ENCODE measurements at places on chromosomes 4 and X. TPM values are rescaled to one million over a fixed set of nuclear protein-coding genes. Genes with fewer than 3 reads are reported as not detected.

TMSB15A gene
- not detected for total RNA-seq

HPSE gene
- 4.8 TPM for total RNA-seq

ANAPC4 gene
- total RNA-seq, result 20.4 TPM

CSN1S1 gene
- not detected for total RNA-seq

NSD2 gene
- 50.6 TPM for total RNA-seq

SSX2B gene
- not detected for total RNA-seq

AFP gene
- total RNA-seq, result 0.25 TPM
